ENCODE measurements at places on chromosomes 6 and 20.

DNA sequence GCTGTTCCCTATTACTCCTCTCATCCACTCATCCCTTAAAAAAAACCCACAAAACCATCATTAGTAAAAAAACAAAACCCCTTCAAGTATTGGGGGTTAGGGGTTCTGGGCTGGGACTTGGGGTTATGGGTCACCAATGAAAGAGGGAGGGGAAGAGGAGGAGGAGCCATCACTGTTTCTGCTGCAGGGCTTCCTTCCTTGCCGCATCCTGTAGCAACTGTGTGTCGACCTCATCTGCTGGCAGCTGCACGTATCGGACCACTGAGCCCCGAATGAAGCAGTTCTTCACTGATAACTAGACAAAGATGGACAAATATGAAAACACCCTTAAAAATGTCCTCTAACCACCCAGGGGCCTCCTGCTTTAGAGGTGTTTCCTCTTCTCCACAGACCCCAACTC, 2.0 kb upstream of the VARS1 start:
- DNase-seq, result no peak

DNA sequence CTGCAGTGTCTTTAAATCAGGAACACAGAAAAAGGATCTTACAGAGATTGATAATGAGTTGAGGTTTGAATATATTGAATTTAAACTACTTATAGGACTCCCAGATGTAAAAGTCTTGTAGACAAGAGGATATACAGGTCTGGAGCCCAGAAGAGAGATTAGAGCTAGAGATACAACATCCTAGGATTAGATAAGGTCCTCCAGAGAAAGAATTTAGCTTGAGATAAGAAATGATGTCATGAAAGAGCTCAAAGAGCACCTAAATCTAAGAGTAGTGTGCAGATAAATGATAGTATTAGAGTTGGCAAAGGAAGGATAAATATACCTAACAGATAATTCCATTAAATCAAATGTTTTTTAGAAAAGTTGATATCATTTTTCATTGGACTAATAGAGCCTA, 23.9 kb downstream of the EPM2A start:
- DNase-seq, result no peak

GRCh38 chr6:138339024-138339423, 38.7 kb upstream of the SMIM28 start:
- DNase-seq, result no peak

DNA sequence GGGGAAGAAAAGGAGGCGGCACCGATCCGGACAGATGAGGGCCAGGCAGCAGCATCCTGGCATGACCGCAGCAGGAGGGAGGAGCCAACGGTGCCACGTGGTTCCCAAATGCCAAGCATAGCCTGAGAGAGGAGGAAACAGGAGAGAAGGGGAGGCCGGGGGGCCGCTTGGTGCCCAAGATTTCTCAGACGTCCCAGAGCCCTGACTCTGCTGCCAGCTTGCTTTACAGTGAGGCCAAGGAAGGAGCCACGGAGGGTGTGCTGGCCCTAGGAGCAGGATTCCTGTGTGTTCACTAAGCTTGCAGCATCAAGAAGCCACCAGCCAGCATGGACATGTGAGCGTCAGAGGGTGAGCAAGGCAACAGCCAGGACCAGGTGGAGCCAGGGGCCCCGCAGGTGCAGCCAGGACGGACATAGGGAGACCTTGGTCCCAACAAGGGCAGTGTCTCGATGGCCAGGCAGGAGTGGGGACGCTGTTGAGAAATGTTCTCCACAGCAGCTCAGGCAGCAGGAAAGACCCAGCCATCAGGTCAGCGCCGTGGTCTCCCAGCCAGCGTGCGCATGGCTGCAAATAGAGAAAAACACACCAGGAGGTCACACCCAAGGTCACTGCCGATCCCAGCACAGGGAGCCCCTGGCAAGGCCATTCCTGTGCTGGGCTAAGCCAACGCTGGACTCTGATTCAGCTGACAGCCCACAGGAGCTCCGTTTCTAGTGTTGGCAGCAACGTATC, 143.7 kb downstream of the DLL1 start:
- peak; percentile 78 for DNase-seq

- no peak for DNase-seq
Observed at GRCh38 chr6:133404728-133405127, 163.6 kb downstream of the EYA4 start.

DNA sequence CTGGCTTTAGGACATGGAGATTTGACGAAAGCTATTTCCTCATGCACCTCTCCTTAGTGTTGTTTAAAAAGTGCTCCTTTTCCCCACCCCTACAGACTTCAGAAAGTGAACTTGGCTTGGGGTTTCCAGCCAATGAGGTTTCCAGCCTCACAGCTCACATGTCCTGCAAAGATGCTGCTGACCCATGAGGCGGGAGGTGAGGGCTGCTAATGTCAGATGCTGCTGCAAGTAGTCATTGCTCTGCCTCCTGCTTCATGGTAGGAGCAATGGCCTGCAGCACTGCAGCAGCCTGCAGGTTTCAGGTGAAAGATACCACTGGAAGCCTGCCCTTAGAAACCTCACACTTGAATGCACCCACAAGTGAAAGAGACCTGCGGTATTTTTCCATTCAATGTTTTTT, 112.8 kb downstream of the LAMP5 start:
- DNase-seq, result no peak

DNA sequence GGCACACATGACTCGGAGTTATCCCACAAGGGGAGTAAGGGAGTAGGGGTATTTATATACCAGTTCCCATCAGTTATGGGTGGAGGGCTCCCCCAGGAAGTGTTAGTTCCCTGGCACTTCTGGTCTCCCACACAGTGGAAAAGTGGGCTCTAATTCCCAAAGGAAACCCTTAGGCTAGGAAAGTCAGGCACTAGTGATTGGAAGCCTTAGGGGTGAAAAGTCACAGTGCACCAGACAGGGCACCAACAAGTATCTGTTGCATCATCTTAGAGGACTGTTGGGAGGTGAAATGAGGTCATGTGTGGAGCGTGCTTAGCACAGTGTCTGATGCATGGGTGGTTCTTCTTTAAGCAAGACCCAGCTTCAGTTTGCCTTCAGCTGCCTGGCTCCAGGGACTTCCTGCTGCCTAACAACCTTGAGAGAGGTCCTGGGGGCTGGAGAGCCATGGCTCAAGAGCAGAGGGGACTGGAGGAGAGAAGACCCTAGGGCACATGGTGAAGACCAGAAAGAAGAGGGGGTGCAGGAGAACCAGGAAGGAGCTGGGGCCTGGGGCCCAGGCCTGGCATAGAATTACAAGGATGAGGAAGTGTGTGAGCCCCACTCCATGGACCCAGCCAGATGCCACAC, 7.5 kb upstream of the FOXP4 start:
- DNase-seq, result no peak

GRCh38 chr6:6596529-6597328, 8.2 kb downstream of the LY86 start:
- DNase-seq, result no peak

- no peak for DNase-seq
Observed at GRCh38 chr20:16966276-16966880, 218.2 kb downstream of the OTOR start.

DNA sequence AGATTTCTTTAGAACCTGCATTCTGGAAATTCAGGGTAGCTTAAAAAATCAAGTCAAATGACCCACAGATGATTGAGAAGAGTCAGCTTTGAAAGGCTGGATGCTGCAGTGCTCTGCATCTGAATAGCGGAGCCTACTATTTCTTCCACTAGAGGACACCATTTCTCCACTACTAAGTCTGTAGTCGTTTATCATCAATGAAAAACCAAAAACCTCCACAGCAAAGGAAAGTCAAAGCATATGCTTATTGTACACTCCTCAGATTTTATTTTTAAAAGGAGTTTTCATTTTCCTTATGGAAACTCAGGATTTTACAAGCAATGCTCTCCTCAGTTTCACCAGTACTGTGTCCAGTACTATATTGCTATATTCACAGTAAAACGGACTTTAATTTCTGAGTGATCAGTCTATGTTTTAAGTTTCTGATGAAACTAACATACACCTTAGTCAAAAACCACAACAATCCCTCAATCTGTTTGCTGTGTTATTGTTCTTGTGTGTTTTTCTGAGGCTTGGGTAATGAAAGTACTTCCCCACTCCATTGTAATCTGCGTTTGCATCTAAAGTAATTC, 50.5 kb upstream of the ENPP5 start:
- DNase-seq, result no peak

- no peak for DNase-seq
Observed at GRCh38 chr6:79626811-79627210, 4.3 kb upstream of the SH3BGRL2 start.

DNA sequence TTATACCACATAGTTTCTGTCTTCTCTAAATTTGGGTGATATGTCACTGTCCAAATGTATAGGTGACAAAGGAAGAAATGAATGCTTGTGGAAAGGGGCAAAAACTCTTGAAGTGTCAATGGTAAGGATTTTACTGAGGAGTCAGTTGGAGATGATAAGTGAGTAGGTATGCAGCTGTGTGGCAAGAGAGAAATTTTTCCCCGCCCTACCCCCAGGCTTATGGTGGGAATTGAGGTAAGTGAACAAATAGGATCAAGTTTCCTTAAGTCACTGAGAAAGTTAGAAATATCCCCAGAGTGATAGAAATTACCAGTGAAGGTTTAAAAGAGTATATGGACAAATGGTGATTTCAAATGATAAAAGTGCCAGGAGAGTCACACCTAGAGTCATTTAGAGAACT, 11.8 kb downstream of the DSE start:
- no peak for DNase-seq

GRCh38 chr6:29671026-29671425, 9.9 kb downstream of the ZFP57 start:
- DNase-seq, result no peak

DNA sequence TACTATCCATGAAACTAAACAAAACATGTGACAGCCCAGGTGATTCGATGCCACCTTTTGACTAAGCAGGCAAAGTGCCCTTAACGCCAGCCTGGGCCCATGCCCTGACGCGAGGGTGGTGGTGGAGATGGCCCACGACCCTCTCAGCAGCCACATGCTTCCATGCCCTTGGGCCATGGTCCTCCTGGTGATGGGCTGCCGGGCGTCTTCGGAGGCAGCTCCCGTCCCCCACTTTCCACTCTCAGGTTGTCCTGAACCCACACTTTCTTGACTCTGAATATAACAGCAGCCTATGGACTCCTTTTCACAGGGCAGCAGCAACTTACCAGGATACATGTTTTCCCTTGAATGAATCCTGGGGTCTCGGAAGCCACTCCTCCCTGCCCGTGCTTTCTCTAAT, 33.6 kb downstream of the TMEM242 start:
- no peak for DNase-seq

DNA sequence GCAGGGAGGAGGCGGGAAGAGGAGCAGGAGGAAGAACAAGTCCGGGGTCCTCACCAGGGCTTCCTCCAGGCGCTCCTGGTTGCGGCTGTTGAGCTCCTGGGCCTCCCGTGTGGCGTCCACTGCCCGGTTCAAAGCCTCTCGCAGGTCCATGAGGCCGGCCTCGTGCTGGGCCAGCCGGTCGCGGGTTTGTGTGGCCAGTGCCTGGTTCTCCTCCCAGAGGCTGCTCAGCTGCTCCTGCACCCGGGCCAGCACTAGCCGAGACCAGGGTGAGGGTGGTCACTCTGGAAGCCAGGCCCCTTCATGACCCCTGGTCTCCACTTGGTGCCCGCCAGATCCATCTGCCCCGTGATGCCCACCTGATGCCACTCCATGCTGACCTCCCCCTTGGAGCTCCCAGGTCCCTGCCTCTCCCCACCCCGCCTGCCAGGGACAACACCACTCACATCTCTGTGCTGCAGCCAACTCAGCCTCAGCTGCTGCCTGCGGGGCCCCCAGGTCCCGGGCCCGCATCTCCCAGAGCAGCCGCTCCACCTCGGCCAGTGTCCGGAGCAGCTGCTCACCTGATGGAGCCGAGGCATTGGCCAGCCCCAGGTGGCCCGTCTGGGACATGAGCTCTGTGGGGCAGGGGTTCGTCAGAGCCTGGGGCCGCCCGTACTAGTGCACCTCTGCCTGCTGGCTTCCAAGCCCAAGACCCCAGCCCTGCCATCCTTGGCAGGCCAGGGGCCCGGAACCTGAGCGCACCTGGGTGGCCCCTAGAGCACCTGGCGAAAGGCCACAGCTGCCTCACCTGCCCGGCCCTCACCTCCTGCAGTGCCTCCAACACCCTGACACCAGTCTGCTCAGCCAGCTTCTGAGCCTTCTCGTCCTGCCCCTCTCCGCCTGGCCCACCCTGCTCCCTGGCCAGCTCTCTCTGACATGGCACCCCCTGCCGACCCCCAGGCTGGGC, 15.9 kb downstream of the ADRM1 start:
- no peak for DNase-seq

GRCh38 chr6:11654876-11655275, 117.3 kb downstream of the TMEM170B start:
- DNase-seq, result no peak

DNA sequence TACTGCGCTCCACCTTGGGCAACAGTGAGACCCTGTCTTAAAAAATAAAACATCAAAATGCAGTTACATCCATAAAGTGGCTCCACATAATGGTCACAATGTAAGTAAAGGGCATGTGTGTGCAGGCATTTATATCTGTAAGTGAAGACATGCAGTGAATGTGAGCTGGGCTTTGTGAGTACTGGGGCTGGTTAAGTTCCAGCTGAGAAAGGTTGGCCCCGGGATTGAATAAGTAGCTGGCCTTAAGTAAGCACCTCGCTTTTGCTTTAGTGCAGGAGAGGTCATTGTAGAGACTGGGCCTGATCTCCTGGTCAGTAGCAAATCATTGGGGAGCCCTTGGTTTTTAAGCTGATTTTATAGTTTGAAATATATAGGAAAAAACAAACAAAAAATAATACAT, 8.0 kb downstream of the QKI start:
- no peak for DNase-seq

- DNase-seq, result no peak
Observed at GRCh38 chr6:116066789-116067188, 6.1 kb upstream of the FRK start.

- DNase-seq, result no peak
Observed at GRCh38 chr6:106155219-106155830, 69.2 kb downstream of the PRDM1 start.

DNA sequence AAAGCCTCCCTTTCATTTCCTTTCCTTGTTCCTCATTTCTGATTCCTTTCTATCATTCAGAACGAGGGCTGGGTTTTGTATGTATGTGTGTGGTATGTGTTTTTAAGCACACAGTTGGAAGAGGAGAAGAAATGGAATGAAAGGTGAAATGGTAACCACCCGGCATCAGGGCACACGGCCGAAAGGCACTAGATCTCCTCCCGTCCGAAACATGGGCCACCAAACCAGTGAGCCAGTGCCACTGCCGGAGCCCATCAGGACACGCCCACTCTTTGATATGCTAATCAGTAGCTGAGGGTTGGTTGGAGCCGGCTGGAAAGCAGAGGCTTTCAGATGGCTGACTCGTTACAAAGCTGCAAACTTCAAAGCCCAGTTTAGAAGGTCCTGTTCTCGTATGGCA, 228.6 kb upstream of the JARID2 start:
- no peak for DNase-seq

GRCh38 chr6:143402721-143403336, 47.7 kb downstream of the ADAT2 start:
- no peak for DNase-seq

- peak; percentile 73 for DNase-seq
Observed at GRCh38 chr6:43127180-43127579, 43.9 kb upstream of the SRF start.

- DNase-seq, result no peak
Observed at GRCh38 chr6:11971154-11971553, 41.0 kb upstream of the HIVEP1 start.

- DNase-seq, result no peak
Observed at GRCh38 chr6:167759206-167759605, 67.5 kb upstream of the AFDN start.

- DNase-seq, result no peak
Observed at GRCh38 chr6:56335726-56336125, 88.3 kb upstream of the COL21A1 start.

- no peak for DNase-seq
Observed at GRCh38 chr6:105310371-105310770, 92.5 kb downstream of the PREP start.
